ENCODE measurements at places on chromosomes 13 and 19. TPM values are rescaled to one million over a fixed set of nuclear protein-coding genes. Genes with fewer than 3 reads are reported as not detected.

C19orf85 gene
- total RNA-seq: not detected

GRCh38 chr13:65932587-65933239 is 1297.4 kb downstream of the PCDH9 start:
- H3K4me3 ChIP-seq: no peak overlapping the region
- no peak overlapping the region for H3K27ac ChIP-seq
- H3K4me1 ChIP-seq: no peaks in the 10 kb centered on the region
- H3K36me3 ChIP-seq: no peaks in the 10 kb centered on the region

GRCh38 chr13:105798541-105798940 is 736.9 kb downstream of the EFNB2 start:
- no peaks in the 10 kb centered on the region for H3K4me1 ChIP-seq
- no peaks in the 10 kb centered on the region for H3K36me3 ChIP-seq
- no peak overlapping the region for H3K27ac ChIP-seq
- no peaks in the 10 kb centered on the region for H3K27me3 ChIP-seq

DNA sequence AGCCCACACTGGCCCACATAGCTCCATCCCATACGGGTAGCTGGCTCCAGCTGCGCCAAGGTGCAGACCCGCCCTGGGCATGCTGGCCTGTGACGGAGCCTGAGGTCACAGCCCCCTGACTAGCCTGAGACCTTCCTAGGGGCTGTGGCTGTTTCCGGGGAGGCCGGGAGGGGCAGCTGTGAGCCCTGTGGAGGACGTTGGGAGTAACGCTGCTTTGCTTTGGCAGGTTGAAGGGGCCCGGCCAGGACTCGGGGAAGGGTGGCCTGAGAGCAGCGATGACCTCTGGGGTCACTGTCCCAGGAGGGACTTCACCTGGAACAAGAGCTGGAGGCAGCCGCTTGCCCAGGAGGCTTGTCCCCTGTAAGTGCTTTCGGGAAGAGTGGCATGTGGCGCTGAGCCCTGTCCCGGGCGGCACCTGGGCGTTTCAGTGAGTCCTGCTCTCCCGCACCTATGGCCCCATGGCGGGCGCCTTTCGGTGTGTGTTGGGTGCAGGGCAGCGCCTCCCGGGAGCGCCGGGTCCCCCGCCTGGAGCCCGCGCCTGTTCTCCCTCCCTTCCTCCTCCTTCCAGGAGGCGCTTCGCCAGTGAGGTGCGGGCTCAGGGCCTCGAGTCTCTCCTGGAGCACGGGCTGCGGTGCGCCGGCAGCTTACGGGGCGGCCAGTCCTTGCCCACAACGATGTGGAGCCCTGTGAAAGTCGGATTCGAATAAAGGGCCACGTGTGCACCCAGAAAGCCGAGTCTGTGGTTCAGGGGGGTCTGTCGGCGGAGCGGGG is 1.1 kb upstream of the FAM174C start:
- peak; percentile 69 for DNase-seq
- no peak overlapping the region for H3K4me3 ChIP-seq
- no peaks in the 10 kb centered on the region for H3K36me3 ChIP-seq
- no peaks in the 10 kb centered on the region for H3K4me1 ChIP-seq
- H3K27ac ChIP-seq: no peak overlapping the region
- no peaks in the 10 kb centered on the region for H3K27me3 ChIP-seq

GRCh38 chr13:33257841-33258807 is 27.4 kb downstream of the STARD13 start:
- no peaks in the 10 kb centered on the region for H3K27me3 ChIP-seq
- H3K4me3 ChIP-seq: no peak overlapping the region
- H3K27ac ChIP-seq: no peak overlapping the region
- no peaks in the 10 kb centered on the region for H3K4me1 ChIP-seq

Measured in aorta (tissue), 5 donors.